Activated CD4-positive, alpha-beta T cell treated with anti-CD3 and anti-CD28 coated beads, Interleukin-2, amount 10 ng/mL, durations not matched to agents 7 days and 5 days (primary cell): ENCODE measurements at places on chromosomes 3 and 15. TPM values are rescaled to one million over a fixed set of nuclear protein-coding genes. Genes with fewer than 3 reads are reported as not detected.

The CTSH gene
- 46.7 TPM for total RNA-seq

The PP2D1 gene
- not detected for total RNA-seq

The FAM81A gene
- total RNA-seq, result 0.57 TPM

The PLA2G4E gene
- not detected for total RNA-seq

The ANKRD63 gene
- 0.17 TPM for total RNA-seq

The PRSS50 gene
- not detected for total RNA-seq

The SAXO2 gene
- 13.9 TPM for total RNA-seq

The KNSTRN gene
- 57.5 TPM for total RNA-seq

The SNTN gene
- not detected for total RNA-seq

The CYP11A1 gene
- not detected for total RNA-seq

The RETNLB gene
- total RNA-seq, result not detected

The MUC4 gene
- total RNA-seq, result 0.15 TPM

The ARHGAP31 gene
- 2.4 TPM for total RNA-seq

The C3orf33 gene
- total RNA-seq, result 0.72 TPM

The PAK2 gene
- total RNA-seq, result 98.5 TPM

The NTRK3 gene
- total RNA-seq, result not detected

The CAV3 gene
- total RNA-seq, result not detected

The FAM131A gene
- total RNA-seq, result 3.6 TPM

The THSD4 gene
- total RNA-seq, result not detected

The CHRNA7 gene
- not detected for total RNA-seq

The ERICH6 gene
- 0.81 TPM for total RNA-seq

The SLC22A14 gene
- not detected for total RNA-seq

The OR5H6 gene
- not detected for total RNA-seq

The CCDC71 gene
- total RNA-seq, result 21.7 TPM

The SLC33A1 gene
- total RNA-seq, result 26.7 TPM

The CLRN1 gene
- not detected for total RNA-seq

The HRG gene
- total RNA-seq, result not detected

The FBXL2 gene
- not detected for total RNA-seq

The ANKRD34C gene
- total RNA-seq, result not detected

The KCNMB3 gene
- total RNA-seq, result 0.60 TPM

The CCDC66 gene
- total RNA-seq, result 38.2 TPM

The NUP210 gene
- 196 TPM for total RNA-seq

The OXTR gene
- 0.65 TPM for total RNA-seq

The RBPMS2 gene
- 0.10 TPM for total RNA-seq

The ACP3 gene
- total RNA-seq, result not detected
